ENCODE measurements at places on chromosomes 5 and 9. TPM values are rescaled to one million over a fixed set of nuclear protein-coding genes. Genes with fewer than 3 reads are reported as not detected.
A peak's percentile ranks its signal among the peaks of the same experiment; 100 is the strongest.

- H3K27ac ChIP-seq, result no peak overlapping the region
- DNase-seq, result no peak
- H3K4me1 ChIP-seq, result no peaks in the 10 kb centered on the region
- H3K4me3 ChIP-seq, result no peak overlapping the region
These were observed 792.9 kb downstream of the EFNA5 start for GRCh38 chr5:106877881-106878280.

- H3K4me3 ChIP-seq, result no peak overlapping the region
- no peaks in the 10 kb centered on the region for H3K27me3 ChIP-seq
- H3K27ac ChIP-seq, result no peak overlapping the region
- no peaks in the 10 kb centered on the region for H3K36me3 ChIP-seq
- no peak for DNase-seq
- no peaks in the 10 kb centered on the region for H3K4me1 ChIP-seq
These were observed 140.0 kb downstream of the EPB41L4A start for GRCh38 chr5:112279082-112279481.

- H3K4me1 ChIP-seq, result no peaks in the 10 kb centered on the region
- H3K27ac ChIP-seq, result no peak overlapping the region
These were observed 174.2 kb upstream of the PUM3 start for GRCh38 chr9:3018071-3018470.

DNA sequence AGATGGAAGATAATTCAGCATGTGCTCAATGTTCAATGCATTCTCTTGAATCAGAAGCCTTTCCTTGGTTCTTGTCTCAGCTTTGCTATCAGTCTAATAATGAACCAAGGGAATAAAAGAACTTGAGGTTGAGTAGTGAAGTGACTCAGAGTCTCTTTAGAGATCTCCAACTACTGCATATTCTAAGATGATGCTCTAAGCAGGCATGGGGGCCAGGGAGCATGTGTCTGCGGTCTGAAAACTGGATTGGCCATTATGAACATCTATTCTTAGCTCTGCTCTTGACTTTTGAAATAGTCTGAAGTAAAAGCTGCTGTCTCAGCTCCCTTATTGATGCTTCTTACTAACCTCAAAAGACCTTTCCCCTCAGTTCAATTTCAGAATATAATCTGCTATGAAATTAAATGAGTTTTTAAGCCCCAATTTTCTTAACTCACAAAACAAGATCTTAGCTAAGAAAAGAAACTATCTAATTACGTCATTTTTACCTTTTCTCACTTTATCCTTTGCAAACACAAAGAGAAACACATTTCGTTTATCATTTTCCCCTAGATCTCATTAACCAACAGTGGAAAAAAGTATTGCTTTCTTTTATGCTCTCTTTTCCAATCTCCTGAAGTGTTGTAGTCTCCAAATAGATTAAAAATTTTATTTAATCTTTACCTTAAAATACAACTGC lies 44.8 kb downstream of the PLCXD3 start:
- DNase-seq, result no peak
- H3K36me3 ChIP-seq, result no peaks in the 10 kb centered on the region
- no peak overlapping the region for H3K27ac ChIP-seq
- no peak overlapping the region for H3K4me3 ChIP-seq
- no peaks in the 10 kb centered on the region for H3K4me1 ChIP-seq

- no peak overlapping the region for H3K27ac ChIP-seq
- no peaks in the 10 kb centered on the region for H3K36me3 ChIP-seq
- H3K4me3 ChIP-seq, result no peak overlapping the region
- H3K27me3 ChIP-seq, result no peaks in the 10 kb centered on the region
These were observed 319.0 kb upstream of the PTGER4 start for GRCh38 chr5:40360685-40361084.

The RIC1 gene
- 19.6 TPM for polyA plus RNA-seq

The RNF183 gene
- not detected for polyA plus RNA-seq

DNA sequence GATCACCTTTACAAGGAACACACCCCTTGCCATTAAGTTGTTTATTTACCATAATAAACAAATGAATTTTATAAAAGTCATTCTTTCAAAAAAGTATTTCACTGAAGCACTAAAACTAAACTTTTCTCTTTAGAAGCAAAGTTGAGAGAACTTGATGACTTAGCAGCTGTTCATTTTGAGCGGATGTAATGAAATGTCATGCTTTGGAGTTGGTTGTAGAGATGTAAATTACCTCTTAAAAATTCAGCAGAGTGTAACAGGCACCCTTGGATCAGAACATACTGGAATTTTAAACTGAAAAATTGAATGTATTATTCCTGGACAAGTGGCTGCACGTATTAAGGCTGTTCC lies 617.2 kb downstream of the PDE4D start:
- peaks cover 11% of the 10 kb centered on the region for H3K4me1 ChIP-seq
- H3K36me3 ChIP-seq, result no peaks in the 10 kb centered on the region
- no peaks in the 10 kb centered on the region for H3K27me3 ChIP-seq
- peak overlapping the region; percentile 20 for H3K4me3 ChIP-seq
- peak overlapping the region; percentile 74 for H3K27ac ChIP-seq
- DNase-seq, result no peak

- no peaks in the 10 kb centered on the region for H3K4me1 ChIP-seq
- H3K27ac ChIP-seq, result no peak overlapping the region
- no peaks in the 10 kb centered on the region for H3K27me3 ChIP-seq
- H3K36me3 ChIP-seq, result no peaks in the 10 kb centered on the region
These were observed 37.1 kb downstream of the DBH start for GRCh38 chr9:133673258-133673655.

DNA sequence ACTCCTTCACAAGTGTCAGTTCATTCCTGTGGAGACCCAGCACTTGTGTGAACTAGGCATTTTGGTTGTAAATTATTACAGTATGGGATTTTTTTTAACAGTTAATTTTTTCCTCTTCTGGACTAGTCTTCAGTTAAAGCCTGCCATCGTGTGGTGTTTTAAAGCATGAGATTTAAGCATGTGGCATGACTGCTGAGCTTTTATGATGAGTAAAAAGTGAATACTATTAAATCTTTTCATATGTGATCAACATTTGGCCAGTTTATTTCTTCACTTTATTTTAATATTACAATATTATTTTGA lies 25.0 kb downstream of the LMNB1 start:
- H3K27ac ChIP-seq, result no peak overlapping the region
- H3K27me3 ChIP-seq, result no peaks in the 10 kb centered on the region
- peaks cover 4% of the 10 kb centered on the region for H3K36me3 ChIP-seq
- peaks cover 2% of the 10 kb centered on the region for H3K4me1 ChIP-seq

Measured in keratinocyte (primary cell).